ENCODE measurements at places on chromosomes 1 and 21. TPM values are rescaled to one million over a fixed set of nuclear protein-coding genes. Genes with fewer than 3 reads are reported as not detected.

The ALG14 gene
- total RNA-seq = 2.8 TPM

The FAM229A gene
- total RNA-seq = 2.9 TPM

The LRRC7 gene
- total RNA-seq = not detected

The CHODL gene
- not detected for total RNA-seq

The TRNP1 gene
- 183 TPM for total RNA-seq

The IL19 gene
- not detected for total RNA-seq

The MCOLN3 gene
- total RNA-seq = 3.6 TPM

The TAS1R1 gene
- total RNA-seq = not detected

The SH3BGRL3 gene
- total RNA-seq = 156 TPM

The CD160 gene
- total RNA-seq = 0.10 TPM

The TNFAIP8L2 gene
- total RNA-seq = not detected

The HSD3B2 gene
- not detected for total RNA-seq

The LCE1F gene
- total RNA-seq = not detected

The FCRL4 gene
- not detected for total RNA-seq

The KCND3 gene
- 0.04 TPM for total RNA-seq

The SPRR1A gene
- total RNA-seq = not detected

The SLAMF1 gene
- total RNA-seq = not detected

The CAPN9 gene
- total RNA-seq = not detected

The BARHL2 gene
- not detected for total RNA-seq

The FAM3B gene
- not detected for total RNA-seq

The NIBAN1 gene
- total RNA-seq = 0.85 TPM

The TBCE gene
- 41.6 TPM for total RNA-seq

Measured in A549 treated with CpdA at 1 μM for 4 hours (cell line).